K562 (cell line): ENCODE measurements at places on chromosomes 4 and X. TPM values are rescaled to one million over a fixed set of nuclear protein-coding genes. Genes with fewer than 3 reads are reported as not detected.

FREM3 gene
- total RNA-seq = not detected in 2 replicates

GPM6B gene
- total RNA-seq = not detected in 2 replicates

VGLL1 gene
- not detected in 2 replicates for total RNA-seq

DNA sequence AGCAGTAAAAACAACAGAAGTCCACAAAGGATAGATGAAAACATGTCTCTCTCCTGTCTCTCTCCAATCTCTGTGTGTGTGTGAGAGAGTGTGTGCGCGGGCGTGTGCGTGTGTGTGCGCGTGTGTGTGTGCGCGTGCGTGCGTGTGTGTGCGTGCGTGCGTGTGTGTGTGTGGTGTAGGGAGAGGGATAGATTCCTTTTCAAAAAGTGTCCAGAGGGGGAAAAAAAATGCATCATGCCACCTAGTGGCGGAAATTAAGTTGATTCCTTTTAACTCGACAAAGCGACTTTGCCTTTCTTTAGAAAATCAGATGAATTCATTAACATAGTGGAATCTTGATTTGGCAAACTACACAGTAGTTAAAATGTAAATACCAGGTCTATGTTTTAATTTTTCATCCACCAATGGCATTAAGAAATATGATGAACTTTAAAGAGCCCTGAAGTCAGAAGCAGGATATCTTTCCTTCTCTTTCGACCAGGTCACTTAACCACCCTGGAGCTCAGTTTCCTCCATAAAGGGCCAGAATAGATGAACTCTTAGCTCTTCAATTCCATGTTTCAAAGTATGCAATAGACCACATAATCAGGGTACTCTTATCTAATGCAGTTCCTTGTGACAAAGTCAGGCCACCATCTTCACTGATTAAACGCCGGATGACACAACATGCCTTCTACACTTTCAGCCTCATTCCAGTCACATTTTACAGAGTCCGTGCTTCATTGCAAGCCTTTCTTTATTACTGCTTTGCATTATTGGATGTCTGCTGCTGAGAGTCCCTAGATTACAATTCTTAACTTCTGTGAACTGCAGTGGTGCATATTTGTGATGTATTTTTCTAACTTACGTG lies 162.8 kb downstream of the FBXO8 start:
- DNase-seq = peak; percentile 78

- no peak for DNase-seq
Observed at GRCh38 chrX:154805696-154806091, 409 bp upstream of the MPP1 start.

GRCh38 chrX:13923845-13924244 lies 105.8 kb downstream of the GEMIN8 start:
- no peak for DNase-seq
